Endodermal cell (in vitro differentiated cells): ENCODE measurements at places on chromosomes 5 and 9.

- H3K4me3 ChIP-seq, result no peak overlapping the region
- no peaks in the 10 kb centered on the region for H3K27me3 ChIP-seq
- no peaks in the 10 kb centered on the region for H3K36me3 ChIP-seq
Measured at GRCh38 chr5:147818290-147818689, 13.2 kb downstream of the SPINK1 start.

GRCh38 chr5:78399116-78399515, 38.7 kb downstream of the SCAMP1 start:
- H3K27me3 ChIP-seq, result no peaks in the 10 kb centered on the region
- no peaks in the 10 kb centered on the region for H3K4me1 ChIP-seq
- no peak overlapping the region for H3K4me3 ChIP-seq

DNA sequence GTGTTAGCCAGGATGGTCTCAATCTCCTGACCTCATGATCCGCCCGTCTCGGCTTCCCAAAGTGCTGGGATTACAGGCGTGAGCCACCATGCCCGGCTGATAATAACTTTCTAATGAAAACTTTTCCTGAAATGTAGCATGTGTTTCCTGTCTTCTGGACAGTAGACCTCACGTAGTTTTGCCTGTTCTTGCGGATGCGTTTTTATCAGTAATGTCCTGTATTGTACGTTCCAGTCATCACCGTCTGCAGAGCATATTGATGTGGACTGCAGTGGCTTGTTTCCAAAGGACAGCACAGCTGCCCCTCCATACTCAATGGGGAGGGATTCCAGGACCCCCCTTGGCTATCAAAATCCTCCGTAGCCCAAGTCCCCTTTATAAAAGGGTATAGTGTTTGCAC, 12.8 kb downstream of the EXOC3 start:
- H3K27me3 ChIP-seq, result no peaks in the 10 kb centered on the region
- no peak overlapping the region for H3K27ac ChIP-seq
- no peak for DNase-seq
- no peaks in the 10 kb centered on the region for H3K4me1 ChIP-seq
- H3K4me3 ChIP-seq, result no peak overlapping the region

GRCh38 chr5:58699762-58700118, 116.9 kb downstream of the RAB3C start:
- H3K4me3 ChIP-seq, result no peak overlapping the region
- DNase-seq, result no peak
- no peak overlapping the region for H3K27ac ChIP-seq
- no peaks in the 10 kb centered on the region for H3K36me3 ChIP-seq

DNA sequence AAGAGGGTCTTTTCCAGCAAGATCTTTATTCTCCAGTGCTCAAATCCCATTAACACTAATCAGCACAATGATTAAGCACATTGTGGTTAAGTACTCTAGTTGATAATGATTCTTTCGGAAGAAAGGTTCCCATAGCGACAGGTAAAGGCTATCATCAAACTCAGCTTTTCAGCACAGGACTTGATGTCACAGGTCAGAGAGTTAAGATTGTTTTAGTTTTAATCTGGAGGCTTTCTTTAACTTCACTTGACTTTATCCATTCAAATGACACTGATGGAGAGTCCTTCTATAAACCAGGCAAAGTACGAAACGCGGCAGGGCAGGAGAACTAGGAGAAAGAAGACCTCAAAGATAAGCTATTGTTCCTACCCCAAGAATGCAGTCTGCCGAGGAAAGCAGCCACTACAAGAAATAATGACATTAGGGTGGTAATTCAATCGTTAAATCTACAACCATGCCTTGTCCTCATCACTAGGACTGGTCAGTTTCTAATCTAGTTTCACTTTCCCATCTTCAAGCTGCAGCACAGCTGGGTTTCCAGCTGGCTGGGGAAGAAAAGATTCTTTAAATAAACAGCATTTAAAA, 4.6 kb downstream of the NRG2 start:
- peak overlapping the region; percentile 45 for H3K27ac ChIP-seq
- peak overlapping the region; percentile 31 for H3K4me3 ChIP-seq
- no peaks in the 10 kb centered on the region for H3K36me3 ChIP-seq
- H3K4me1 ChIP-seq, result peaks cover 13% of the 10 kb centered on the region

DNA sequence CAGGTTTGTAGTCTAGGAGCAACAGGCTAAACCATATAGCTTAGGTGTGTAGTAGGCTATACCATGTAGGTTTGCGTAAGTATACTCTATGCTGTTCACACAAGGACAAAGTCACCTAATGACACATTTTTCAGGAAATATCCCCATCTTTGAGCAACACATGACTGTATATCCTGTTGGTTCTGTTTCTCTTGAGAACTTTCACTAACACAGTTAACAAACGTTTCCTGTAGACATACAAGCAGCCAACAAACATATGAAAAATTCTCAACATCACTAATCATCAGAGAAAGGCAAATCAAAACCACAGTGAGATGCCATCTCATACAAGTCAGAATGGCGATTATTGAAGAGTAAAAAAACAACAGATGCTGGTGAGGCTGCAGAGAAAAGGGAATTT, 68.2 kb downstream of the NR2F1-AS1 start:
- H3K4me3 ChIP-seq, result no peak overlapping the region
- DNase-seq, result no peak
- H3K27ac ChIP-seq, result no peak overlapping the region
- no peaks in the 10 kb centered on the region for H3K36me3 ChIP-seq
- H3K27me3 ChIP-seq, result no peaks in the 10 kb centered on the region
- no peaks in the 10 kb centered on the region for H3K4me1 ChIP-seq

- H3K27me3 ChIP-seq, result no peaks in the 10 kb centered on the region
- no peak for DNase-seq
- no peak overlapping the region for H3K27ac ChIP-seq
- no peaks in the 10 kb centered on the region for H3K36me3 ChIP-seq
- H3K4me1 ChIP-seq, result no peaks in the 10 kb centered on the region
Measured at GRCh38 chr5:65047948-65048690, 279.4 kb downstream of the CWC27 start.

DNA sequence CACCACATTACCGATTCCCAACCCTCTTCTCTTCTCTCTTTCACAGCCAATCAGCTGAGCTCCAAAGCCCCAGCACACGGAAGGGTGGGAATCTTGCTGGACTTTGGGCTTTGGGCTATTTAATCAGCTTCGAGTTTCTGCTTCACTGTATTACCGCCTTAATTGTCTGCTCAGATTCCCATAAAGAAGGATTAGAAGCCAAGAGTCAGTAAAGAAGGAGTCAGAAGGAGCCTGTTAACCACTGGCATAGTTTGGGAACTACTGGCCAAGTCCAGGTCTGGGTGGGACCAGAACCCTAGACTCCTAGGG, 4.4 kb downstream of the SPRY4 start:
- peaks cover 7% of the 10 kb centered on the region for H3K4me1 ChIP-seq
- H3K27me3 ChIP-seq, result no peaks in the 10 kb centered on the region
- H3K36me3 ChIP-seq, result peaks cover 67% of the 10 kb centered on the region

DNA sequence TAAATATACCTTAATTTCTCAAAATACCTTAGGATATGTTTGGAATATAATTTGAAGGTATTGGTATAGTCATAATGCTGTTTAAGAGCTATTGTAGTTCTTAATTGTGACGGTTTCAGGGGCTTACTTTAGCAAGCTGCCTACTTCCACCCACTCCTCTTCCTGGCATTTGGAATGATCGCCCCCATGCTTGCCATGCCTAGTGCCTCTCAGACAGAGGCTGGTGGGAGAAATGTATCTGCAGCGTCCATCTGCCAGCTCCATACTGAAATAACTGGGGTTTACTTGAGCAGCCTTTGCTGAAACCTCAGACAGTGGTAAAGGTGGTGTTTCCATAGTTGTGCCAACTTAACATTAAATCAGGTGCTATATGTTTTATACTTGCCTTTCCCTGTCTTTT, 52.2 kb downstream of the GABRG2 start:
- no peak for DNase-seq
- no peaks in the 10 kb centered on the region for H3K27me3 ChIP-seq
- no peaks in the 10 kb centered on the region for H3K36me3 ChIP-seq
- H3K4me1 ChIP-seq, result no peaks in the 10 kb centered on the region
- H3K27ac ChIP-seq, result no peak overlapping the region

DNA sequence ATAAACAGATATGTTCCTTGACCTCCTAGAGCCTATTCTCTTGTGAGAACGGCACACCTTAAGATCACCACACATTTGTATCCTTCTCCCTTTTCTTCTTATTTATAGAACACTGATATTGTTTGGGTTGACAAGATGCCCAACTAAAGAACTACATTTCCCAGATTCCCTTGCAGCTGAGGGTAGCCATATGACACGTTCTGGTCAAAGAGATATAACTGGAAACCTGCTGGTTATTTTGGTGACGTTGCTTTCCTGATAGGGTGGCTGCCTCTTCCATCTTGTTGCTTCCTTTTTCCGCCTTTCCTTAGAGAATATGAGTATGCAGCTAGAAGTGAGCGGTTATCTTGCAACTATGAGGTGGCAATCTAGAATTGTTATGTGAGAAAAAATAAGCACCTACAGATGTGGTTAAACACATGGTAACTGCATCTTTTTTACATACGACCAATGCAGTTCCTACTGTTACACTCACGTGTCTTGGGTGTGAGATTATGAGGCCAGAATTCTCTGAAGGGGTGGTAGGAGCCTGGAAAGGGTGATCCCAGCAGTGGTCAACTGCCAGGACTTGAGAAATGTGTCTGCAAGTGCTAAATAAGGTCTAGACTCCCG, 72.9 kb downstream of the SEC61B start:
- H3K27me3 ChIP-seq, result no peaks in the 10 kb centered on the region
- H3K27ac ChIP-seq, result no peak overlapping the region
- no peak overlapping the region for H3K4me3 ChIP-seq
- H3K36me3 ChIP-seq, result no peaks in the 10 kb centered on the region
- no peak for DNase-seq

DNA sequence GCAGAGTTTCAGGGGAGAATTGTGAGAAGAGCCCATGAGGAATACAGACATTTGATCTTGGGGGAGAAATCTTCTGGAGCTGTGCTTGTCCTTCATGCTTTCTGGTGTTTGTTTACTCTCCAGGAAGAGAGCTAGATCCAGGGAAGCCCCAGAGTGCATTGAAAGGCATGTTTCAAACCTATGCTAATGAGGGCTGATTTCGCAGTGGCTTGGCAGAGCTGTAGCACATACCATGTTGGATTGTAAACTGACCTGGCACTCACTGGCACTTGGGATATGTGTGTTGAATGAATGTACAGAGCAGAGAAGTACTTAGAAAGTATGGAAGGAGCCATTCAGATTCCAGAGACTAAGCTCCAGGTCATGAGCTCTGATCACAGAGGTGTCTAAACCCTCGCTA, 30.9 kb downstream of the TNFSF8 start:
- no peak overlapping the region for H3K4me3 ChIP-seq
- no peak for DNase-seq
- no peaks in the 10 kb centered on the region for H3K27me3 ChIP-seq
- H3K27ac ChIP-seq, result no peak overlapping the region
- H3K36me3 ChIP-seq, result no peaks in the 10 kb centered on the region

DNA sequence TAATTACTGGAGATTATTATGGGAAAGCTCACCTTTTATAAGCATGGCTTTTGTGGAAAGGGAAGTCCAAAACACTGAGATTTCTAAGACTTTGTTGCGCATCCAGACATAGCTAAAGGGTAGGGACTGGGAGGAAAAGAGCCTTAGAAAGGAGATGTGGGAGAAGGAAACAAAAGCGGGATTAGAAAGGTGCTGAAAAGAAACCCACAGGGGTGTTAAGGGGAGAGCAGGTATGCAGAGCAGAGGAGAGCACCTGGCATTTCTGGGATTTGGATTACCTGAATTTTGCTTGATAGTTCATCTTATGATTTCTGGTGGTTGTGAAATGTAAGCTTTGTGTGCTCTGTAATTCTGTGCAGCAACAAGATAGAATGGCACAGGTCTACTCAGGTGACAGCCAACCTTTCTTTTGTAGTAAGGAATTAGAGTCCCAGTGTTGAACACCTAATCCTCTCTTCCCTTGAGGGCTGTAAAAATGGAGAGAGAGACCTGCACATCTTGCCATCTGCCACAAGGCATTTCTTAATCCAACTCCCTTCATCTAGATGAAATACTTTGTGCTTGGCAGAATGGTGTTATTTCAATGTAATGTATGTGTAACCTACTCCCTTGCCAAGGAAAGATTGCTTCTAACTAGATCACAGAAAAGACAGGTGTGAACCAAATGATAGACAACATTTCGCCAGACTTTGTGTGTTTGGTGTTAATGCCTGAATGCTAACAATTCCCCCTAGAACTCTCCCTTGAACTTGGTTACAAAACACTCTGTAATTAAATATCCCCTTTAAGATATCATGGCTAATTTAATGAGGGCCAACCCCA, 47.4 kb downstream of the ATPSCKMT start:
- no peak for DNase-seq
- H3K4me1 ChIP-seq, result peaks cover 3% of the 10 kb centered on the region
- no peaks in the 10 kb centered on the region for H3K36me3 ChIP-seq
- no peaks in the 10 kb centered on the region for H3K27me3 ChIP-seq
- no peak overlapping the region for H3K4me3 ChIP-seq
